Activated CD4-positive, alpha-beta T cell treated with anti-CD3 and anti-CD28 coated beads, Interleukin-2, amount 10 ng/mL, durations not matched to agents 7 days and 5 days (primary cell): ENCODE measurements at places on chromosomes 1 and 21. TPM values are rescaled to one million over a fixed set of nuclear protein-coding genes. Genes with fewer than 3 reads are reported as not detected.

- DNase-seq, result no peak
These were observed 67.4 kb upstream of the PTGS2 start for GRCh38 chr1:186747661-186748060.

DNA sequence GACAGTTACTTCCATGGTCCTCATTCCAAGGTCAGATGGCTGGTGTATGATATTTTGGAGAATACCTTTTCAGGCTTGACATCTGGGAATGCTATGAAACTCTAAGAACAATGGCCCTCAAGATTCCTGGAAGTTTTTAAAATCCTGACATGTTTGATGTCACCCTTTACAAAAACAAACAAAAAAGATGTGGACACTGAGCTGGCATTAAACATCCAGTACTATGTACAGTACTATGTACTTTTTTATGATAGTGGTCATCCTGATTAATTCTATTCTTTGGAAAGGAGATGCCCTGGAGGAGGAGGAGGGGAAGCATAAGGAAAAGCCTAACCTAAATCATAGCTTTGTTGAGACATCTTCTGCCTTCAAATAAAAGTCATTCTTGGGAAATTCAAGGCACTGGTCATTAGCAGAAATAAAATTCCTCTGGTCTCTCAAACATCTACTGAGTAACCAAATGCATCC is 235.4 kb downstream of the HMCN1 start:
- no peak for DNase-seq

Gene LAPTM5
- total RNA-seq, result 584 TPM

Gene TMEM52
- total RNA-seq, result not detected

DNA sequence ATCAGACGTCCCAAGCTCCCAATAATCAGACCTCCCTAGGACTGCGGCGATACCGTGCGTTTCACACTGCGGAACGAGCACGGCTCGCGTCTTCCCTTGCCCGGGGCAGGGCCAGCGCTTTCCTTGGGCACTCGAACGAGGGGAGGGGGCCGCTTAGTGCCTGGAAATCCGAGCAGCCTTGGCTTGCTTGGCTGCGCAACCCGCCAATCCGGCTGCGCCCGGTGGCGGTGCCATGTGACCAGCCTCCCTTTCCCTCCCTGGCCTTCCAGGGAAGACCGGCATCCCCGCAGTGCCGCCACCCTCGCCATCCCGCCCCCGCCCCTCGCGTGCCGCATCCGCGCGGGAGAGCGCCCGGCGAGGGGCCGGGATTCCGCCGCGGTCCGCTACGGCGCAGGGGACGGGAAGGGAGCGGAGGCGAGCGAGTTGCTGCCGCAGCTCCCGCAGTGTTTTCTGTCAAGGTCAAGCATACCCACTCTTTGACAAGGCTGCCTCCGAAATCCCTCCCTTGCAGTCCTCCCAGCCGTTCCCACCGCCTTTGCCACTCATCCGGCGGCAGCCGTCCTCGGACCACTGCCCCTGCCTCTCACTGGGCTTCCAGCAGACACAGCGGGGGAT is 8.3 kb upstream of the RNF19B start:
- no peak for DNase-seq

GRCh38 chr1:77336729-77337128 is 54.9 kb downstream of the AK5 start:
- no peak for DNase-seq

Gene FCRL1
- total RNA-seq, result not detected
